ENCODE measurements at places on chromosomes 5 and 9. TPM values are rescaled to one million over a fixed set of nuclear protein-coding genes. Genes with fewer than 3 reads are reported as not detected.

DNA sequence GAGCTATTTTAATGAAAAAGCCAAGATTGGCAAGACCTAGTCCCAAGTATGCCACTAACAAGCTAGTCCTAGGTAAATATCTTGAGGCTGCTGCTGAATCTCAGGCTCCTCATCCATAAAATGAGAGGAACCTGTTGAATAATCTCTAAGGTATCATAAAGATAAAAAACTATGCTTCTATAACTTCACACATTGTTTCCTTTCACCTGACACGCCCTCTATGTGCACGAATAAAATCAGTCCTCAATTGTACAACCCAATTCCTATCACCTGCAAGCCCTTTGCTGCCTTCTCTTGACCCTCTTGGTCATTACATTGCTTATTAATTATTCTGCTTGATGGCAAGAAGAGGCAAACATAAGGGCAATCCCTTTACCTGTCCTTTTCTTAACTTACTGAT, 69.9 kb downstream of the TRPM6 start:
- DNase-seq = no peak

ENTPD2 gene
- total RNA-seq = not detected

GRCh38 chr9:121463026-121463807, 36.4 kb downstream of the GGTA1 start:
- DNase-seq = no peak

DNA sequence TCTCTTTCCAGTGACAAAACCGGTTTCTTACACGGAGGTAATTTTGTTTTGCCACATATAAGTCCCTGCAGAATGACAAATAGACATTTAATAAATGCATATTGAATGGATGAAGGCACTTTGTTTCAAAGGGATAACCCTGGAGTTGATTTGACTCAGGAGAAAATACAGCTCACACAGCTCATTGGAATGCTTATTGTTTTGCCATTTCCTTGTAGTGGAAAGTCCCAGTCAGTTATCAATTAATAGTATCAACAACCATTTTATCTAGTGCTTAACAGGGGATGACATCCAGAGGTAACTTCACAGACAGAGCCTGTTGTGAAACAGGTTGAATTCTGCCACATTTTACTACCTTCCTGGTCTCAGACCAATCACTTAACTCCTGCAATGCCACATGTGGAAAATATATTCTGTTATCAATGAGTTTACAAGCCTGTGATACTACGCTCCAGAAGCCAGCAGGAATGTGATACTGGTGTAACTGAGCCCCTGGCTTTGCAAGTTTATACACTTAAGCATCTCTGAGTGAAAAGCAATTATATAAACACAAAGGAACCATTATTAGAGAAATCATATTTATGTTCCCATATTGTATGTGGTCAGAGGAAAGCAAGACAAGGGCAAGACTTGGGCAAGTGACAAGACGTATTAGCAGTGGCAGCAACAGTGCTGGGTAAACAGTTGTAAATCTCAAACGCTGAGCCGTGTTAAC, 123.1 kb upstream of the ANKRD55 start:
- DNase-seq = no peak

EEIG1 gene
- 75.5 TPM for total RNA-seq

- DNase-seq = no peak
Measured at GRCh38 chr9:100170085-100170484, 71.0 kb downstream of the INVS start.

DPP7 gene
- total RNA-seq = 352 TPM

C5orf63 gene
- 5.4 TPM for total RNA-seq

- no peak for DNase-seq
Measured at GRCh38 chr5:33937707-33938506, 1.7 kb downstream of the RXFP3 start.

ELOVL7 gene
- 0.18 TPM for total RNA-seq

GRCh38 chr5:7420510-7421280, 24.8 kb downstream of the ADCY2 start:
- no peak for DNase-seq

DNA sequence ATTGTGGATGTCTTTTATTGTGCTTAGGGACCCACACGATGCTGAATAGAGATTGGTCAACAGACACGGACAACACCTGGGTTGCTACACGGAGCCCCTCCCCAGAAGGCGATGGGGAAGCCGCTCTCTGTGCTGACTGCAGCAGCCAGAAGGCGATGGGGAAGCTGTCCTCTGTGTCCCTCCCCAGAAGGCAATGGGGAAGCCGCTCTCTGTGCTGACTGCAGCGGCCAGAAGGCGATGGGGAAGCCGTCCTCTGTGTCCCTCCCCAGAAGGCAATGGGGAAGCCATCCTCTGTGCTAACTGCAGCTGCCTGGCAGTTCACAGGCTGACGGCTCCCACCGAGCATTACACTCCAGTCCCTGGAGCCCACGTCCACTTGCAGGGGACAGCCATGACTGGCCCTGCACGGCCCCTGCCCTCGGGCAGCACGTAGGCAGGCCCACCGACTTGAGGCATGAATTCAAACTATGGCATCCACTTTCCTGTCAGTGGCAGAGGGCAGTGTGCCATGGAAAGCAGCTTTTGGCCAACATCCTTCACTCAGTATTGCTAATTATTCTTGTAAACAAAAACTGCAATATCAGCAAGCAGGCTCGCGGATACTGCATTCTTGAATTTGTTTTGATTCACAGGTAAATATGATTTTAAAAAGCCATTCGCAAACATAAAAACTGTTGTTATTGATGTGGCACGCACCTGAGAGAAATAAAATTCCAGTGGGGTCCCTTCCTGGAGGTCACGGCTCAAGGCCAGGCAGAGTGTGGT, 48.1 kb upstream of the CLPTM1L start:
- no peak for DNase-seq

DNA sequence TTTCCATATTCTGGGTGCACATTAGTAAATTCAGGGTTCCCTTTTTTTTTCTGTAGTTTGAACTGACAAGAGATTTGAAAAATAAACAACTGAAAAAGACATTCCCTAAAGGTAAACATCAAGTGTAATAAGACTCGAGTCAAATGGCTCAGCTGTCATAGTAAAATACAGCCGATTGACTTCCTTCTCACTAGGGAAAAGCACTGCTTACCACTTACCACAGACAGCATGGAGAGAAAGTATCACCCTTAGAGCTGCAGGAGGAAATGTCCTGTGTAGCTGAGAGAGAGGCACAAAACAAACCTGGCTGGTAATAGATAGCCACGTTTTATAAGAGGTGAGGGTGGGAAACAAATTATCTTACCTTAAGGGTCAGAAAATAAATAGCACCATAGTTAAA, 12.1 kb upstream of the DMAC1 start:
- no peak for DNase-seq

- peak; percentile 32 for DNase-seq
Measured at GRCh38 chr5:75052192-75053053, at the start of gene GCNT4. TSS of gene GCNT4 (minus strand) at chr5:75052558. CDS start at chr5:75030037, 22,521 bp downstream.

GRCh38 chr5:158392753-158393152, 533.8 kb upstream of the CLINT1 start:
- no peak for DNase-seq

DNA sequence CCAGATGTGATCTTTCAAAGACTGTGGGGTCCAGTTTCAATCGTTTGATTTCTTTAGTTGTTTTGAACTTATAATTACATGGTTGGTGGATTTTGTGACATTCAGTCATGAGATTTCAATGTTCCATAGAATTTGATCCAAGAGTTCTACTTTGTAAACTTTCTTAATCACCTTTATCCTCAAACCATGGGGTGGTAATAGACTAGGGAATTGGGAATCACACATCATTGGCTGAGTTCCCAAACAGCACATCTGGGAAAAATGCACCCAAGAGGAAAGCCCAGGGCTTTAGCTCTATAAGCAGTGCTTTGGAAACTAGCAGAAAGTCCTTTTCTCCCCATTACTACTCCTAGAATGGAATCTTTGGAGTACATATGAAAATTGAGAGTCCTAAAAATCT, 177.6 kb downstream of the NNT start:
- DNase-seq = no peak

- DNase-seq = no peak
Measured at GRCh38 chr5:135576075-135576599, 2.7 kb downstream of the CXCL14 start.

DNA sequence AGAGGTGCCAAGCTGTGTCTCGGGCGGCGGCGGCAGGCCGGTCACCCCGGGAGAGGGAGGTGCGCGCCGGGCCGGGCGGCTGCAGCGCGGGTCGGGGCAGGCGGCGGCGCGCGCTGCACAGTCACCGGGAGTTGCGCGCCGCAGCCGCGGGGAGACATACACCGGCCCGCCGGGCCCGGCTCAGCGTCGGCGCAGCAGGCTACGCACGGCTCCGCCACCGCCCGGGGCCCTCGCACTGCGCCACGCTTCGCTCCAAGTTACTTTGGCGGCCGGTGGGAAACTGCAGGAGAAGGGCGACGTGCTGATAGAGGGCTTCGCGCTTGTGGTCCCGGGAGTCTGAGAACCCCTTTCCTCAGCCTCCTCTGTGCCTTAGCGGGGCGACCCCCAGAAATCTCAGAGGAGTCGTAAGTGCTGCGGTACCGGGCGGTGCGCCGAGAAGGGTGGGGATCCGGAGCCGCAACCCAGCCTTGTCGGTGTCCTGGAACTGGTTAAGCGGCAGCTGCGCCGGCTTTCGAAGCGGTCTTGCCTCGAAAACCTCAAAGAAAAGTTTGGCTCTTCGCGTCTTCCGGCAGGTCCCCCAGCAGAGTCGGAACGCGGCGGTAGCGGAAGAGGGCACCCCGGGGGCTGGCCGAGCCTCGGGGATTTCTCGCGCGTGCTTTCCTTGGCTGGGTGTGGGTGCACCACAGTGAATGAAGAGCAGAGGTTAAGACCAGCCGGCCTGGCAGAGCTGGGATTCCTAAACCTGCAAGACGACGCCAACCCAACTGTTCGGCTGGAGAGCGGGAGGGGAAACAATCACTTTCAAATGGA, at the start of gene EFNA5:
Gene EFNA5 (minus strand): TSS at position 6 of the 810 bp plus-strand sequence.
- DNase-seq = no peak

DNA sequence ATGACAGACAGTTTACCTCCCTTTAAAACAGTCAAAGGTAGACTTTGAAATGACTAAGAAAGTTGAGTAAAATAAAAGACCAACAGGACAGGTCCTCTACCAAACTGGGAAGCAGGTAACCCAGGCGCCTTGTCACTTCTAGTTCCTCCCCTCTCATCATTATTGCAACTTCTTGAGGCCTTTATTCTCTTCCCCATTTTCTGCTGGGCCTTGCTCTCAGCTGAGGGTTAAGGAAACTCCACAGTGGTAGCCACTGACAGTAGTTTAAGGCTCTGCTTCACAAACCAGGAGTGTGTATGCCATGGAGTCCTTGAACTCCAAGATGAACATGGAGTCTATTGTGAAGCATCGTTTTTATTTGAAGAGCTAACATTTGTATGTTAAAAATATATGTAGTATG, 36.9 kb upstream of the TCERG1 start:
- no peak for DNase-seq

SPATA31C1 gene
- not detected for total RNA-seq

DNA sequence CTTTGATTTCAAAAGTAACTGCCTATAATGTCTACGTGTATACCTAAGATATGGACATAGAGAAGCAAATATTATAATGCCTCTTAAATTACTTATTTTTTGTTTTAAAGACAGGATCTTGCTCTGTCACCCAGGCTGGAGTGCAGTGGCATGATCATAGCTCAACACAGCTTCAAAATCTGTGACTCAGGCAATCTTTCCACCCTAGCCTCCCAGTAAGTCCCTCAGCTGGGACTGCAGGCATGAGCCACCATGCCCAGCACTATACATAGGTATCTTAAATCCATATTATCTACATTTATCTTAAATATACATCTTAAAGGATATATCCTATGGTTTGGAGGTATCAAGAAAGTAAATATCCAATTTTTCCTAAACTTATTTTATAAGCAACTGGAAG, 261.2 kb downstream of the ARL15 start:
- no peak for DNase-seq

- DNase-seq = no peak
Measured at GRCh38 chr5:21397693-21398092, 1409.7 kb upstream of the CDH18 start.

- DNase-seq = no peak
Measured at GRCh38 chr9:37029304-37029775, 4.7 kb downstream of the PAX5 start.

- DNase-seq = no peak
Measured at GRCh38 chr5:76718381-76718832, 2.5 kb downstream of the F2R start.

GARIN3 gene
- total RNA-seq = 0.18 TPM

DNA sequence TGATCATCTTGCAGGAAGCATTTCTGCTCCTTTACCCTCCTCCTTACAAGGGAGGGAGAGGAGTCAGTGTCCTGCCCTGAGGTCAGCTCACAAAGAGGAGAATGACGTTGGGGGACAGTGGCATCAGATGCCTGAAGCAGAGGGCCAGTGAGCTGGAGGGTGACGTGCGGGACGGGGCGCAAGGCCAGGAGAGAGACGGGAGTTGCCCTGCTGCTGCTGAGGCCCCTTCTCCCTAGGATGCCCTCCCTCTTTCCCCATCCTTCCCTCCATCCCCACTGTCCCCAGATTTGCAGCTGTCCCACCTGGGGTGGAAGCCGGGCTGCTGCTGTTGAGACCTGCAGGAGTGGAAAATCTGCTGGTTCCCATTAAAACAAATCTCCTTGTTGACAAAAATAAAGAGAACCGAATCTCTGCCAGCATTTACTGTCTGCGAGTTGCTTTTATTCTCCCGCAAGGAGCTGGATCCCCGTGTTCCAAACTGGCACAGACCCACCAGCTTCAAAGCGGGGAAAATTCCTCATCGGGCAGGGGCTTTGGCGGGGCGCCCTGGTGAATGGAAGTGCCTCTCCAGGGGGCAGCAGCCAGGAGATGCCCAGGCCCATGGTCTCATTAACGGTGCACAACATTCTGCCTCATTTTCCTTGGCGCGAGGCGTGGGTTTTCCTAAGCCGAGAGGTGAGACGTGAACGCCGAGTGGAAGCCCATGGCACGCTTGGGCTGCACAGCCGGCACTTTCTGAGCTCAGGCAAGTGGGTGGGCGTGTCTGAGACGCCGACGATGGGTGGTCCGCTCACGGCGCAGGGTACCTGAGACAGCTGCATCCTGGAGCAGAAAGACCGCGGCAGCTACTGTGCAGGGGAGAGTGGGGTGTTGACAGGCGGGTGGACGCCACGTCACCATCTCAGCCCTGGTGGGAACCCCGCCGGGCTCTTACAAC, 13.9 kb upstream of the COL5A1 start:
- no peak for DNase-seq

GRCh38 chr5:25970906-25971489, 1067.4 kb downstream of the CDH9 start:
- no peak for DNase-seq

GRCh38 chr5:63049935-63050334, 471.3 kb downstream of the LRRC70 start:
- no peak for DNase-seq

ACER2 gene
- total RNA-seq = 0.65 TPM

- DNase-seq = no peak
Measured at GRCh38 chr5:53856506-53856905, 296.1 kb downstream of the NDUFS4 start.

LRRC14B gene
- total RNA-seq = 0.23 TPM

GRCh38 chr9:100099722-100100042, 639 bp downstream of the INVS start:
- DNase-seq = no peak

GRCh38 chr5:81718300-81718699, 32.6 kb downstream of the SSBP2 start:
- DNase-seq = no peak

ANKRD31 gene
- total RNA-seq = 0.37 TPM

- DNase-seq = no peak
Measured at GRCh38 chr5:93246090-93246855, 334.7 kb downstream of the NR2F1-AS1 start.

- DNase-seq = no peak
Measured at GRCh38 chr9:95640336-95640735, 123.6 kb upstream of the PTCH1 start.

BTNL3 gene
- total RNA-seq = not detected

- no peak for DNase-seq
Measured at GRCh38 chr9:1722404-1722803, 292.7 kb upstream of the SMARCA2 start.

- DNase-seq = no peak
Measured at GRCh38 chr5:92917044-92917443, 664.0 kb downstream of the NR2F1-AS1 start.

Data from activated T-cell treated with anti-CD3 and anti-CD28 coated beads, Interleukin-2, amount 50 U/mL, for 4 hours (primary cell).